Keratinocyte (primary cell): ENCODE measurements at places on chromosomes 2 and 18.
A peak's percentile ranks its signal among the peaks of the same experiment; 100 is the strongest.

- DNase-seq = no peak
Observed at GRCh38 chr2:205524656-205525055, 157.6 kb upstream of the NRP2 start.

DNA sequence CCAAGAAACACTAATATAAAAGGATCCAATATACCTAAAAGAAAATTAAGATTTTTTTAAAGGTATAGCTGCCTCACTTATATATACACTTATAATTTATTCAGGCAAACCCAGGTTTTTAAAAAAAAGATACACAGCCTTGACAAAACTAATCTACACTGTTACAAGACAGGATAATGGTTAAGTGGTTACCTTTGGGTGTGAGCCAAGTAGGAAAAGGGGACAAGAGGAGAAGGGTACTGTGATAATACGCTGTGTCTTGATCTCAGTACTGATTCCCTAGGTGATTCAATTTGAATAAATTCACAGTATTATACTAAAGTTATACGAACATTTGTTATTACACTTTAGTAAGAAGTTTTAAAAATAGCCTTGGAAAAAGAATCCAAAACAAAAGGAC is 30.6 kb downstream of the KLHL41 start:
- DNase-seq = no peak

DNA sequence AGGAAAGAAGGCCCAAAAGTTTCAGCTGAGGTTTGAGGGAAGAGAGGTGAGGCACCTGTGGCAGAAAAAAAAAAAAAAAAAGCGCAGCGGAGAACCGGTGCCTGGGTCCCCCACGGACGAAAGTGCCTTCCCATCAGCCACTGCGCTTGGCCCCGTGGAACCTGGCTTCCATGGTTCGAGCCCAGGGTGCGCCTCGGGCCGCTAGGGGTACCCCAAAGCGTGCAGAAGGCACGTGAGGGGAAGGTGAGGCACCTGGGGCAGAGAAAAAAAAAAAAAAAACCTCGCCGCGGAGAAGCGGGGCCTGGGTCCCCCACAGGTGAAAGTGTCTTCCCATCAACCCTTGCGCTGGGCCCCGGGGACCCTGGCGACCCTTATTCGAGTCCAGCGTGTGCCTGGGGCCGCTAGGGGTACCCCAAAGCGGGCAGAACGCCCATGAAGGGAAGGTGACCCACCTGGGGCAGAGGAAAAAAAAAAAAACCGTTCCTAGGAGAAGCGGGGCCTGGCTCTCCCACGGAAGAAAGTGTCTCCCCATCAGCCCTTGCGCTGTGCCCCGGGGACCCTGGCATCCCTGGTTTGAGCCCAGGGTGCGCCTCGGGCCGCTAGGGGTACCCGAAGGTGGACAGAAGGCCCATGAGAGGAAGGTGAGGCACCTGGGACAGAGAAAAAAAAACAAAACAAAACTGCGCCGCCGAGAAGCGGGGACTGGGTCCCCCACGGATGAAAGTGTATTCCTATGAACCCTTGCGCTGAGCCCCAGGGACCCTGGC is 228.6 kb downstream of the CCDC74A start:
- no peak for DNase-seq

GRCh38 chr2:220181165-220181564 is 553.7 kb downstream of the SLC4A3 start:
- no peak for DNase-seq

DNA sequence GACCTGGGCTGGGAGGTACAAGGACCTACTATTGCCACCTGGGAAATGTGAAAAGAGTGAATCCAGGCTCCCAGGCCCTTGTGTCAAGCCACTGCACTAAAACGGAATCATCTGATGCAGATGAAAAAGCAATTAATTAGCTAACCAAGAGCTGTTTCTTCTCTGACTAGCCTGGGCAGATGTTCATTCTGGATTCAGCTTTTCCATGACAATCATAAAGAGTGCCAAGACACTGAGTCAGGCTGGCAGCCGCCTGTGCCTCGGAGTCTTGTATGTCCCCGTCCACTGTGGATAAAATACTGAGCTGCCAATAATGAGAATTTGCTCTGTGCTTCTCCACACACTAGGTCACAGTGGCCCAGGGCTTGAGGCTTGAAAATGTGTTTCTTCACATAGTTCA is 21.7 kb upstream of the LCLAT1 start:
- DNase-seq = no peak

DNA sequence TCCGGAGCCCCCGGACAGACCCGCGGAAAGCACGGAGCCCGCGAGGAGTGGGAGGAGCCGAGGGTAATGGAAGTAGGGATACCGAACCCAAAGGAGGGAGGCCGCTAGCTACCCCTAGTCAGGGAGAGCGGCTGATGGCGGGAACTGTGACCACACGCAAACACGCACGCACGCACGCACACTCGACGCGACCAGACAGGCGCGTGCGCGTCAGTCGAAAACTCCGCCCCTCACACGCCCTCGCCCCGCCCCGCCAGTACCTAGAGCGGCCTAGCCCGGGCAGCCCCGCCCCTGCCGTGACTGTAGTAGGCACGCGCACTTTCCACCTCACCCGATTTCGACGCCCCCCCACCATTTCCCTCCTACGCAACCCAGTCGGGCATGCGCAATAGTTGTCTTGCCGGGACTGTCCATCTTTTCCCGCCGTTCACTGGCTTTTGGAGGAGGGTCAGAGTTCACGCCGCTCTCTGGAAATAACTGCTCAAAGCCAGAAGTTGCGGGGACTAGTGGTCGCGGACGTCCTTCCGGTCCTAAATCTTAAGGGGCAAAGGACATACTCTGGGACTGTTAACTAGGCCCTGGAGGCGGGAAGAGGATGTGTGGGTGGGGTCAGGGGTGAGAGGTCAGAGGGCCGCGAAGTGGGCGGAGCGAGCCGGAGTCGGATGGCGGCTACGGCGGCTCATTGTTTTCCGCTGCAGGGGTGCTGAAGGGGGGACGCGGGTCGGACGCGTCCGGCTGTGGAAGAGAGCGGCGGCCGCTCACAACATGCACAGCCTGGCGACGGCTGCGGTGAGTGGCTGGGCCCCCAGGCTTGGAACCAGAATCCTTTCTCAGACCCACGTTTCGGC is at the start of the genes CNOT9 and USP37:
Gene CNOT9, plus strand, starts transcription at position 650 of the 848 bp plus-strand sequence. Its CDS starts 116 bp downstream, at position 766.
Gene USP37, minus strand, starts transcription at position 162 of the 848 bp plus-strand sequence. CDS start 9,698 bp downstream, outside the sequence.
- DNase-seq = peak; percentile 79

DNA sequence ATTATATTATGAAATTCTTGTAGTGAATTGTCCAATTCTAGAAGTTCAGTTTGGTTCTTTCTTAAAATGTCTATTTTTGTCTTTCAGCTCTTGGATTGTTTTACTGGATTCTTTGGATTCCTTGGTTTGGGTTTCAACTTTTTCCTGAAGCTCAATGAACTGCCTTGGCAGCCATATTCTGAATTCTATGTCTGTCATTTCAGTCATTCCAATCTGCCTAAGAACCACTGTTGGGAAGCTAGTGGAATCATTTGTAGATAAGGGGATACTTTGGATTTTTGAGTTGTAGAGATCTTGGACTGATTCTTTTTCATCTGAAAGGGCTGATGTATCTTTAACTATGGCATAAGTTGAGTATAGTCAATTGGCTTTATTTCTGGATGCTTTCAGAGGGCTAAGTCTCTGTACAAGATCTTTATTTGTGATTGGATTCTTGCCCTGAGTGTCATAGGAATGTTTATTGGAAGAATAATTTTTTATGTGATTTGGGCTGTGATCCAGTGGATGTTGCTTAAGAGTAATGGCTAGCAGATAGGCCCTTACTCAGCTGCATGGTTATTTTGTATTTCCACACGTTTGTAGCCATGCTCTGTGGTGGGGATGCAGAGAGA is 42.3 kb downstream of the SERPINB7 start:
- no peak for DNase-seq

- DNase-seq = no peak
Observed at GRCh38 chr18:60537074-60537473, 164.5 kb upstream of the MC4R start.

GRCh38 chr18:9380621-9381395 is 46.2 kb downstream of the TWSG1 start:
- no peak for DNase-seq

GRCh38 chr2:60516383-60516811 is 37.1 kb downstream of the BCL11A start:
- no peak for DNase-seq

DNA sequence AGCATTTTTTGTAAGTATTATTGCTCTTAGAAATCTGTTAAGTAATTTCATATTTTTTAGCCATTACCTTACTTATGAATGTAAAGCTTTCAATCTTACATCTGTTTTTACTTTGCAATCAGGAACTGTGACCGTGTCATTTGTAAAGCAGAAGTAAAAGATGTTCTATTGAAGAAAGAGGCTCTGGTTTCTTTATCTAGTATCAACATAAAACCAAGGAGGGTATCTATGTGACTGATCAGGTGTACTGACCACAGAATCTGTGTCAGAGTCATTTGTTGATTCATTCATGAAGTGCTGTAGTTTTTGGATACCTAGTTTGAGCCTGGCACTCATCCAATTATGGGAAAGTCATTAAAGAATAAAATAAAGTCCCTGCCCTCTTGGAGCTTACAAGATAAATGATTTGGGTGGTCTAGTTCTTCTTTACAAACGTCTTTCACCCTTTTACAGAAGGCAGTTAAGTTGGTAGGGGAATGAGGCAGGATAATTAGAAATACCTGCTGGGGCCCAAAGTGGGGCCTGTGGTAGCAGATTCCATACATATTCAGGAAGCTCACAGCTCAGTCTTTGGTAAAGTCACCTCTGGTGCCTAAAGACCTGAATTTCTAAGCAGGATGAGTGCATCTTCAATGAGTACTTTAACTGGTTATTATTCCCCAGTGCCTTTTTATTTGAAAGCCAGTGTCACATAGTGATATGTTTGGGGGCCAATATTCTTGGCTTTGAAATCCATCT is 260.6 kb upstream of the NT5C1B start:
- DNase-seq = no peak

GRCh38 chr18:62637807-62638687 is 77.3 kb upstream of the PHLPP1 start:
- peak; percentile 2 for DNase-seq

GRCh38 chr18:73962256-73962655 is 185.4 kb downstream of the FBXO15 start:
- DNase-seq = no peak

- DNase-seq = no peak
Observed at GRCh38 chr2:23940718-23941620, 706 bp downstream of the UBXN2A start.

DNA sequence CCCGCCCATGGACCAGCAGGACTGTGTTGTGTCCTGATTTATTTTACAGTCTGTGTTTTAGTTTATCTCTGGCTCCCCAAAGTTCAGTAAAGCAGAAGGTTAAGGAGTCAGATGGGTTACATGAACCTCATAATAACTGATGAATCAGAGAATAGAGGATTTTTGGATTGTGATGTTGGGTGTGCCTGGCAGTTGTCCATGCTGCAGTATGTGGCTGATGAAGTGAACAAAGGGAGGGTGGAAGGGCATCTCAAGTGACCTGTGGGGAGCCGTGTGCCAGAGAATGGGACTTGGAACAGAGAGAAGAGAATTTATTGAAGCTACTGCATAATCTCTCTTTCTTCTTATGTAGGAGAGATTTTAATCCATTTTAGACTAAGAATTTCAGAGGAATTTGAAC is 145.5 kb downstream of the MAP4K4 start:
- DNase-seq = no peak

DNA sequence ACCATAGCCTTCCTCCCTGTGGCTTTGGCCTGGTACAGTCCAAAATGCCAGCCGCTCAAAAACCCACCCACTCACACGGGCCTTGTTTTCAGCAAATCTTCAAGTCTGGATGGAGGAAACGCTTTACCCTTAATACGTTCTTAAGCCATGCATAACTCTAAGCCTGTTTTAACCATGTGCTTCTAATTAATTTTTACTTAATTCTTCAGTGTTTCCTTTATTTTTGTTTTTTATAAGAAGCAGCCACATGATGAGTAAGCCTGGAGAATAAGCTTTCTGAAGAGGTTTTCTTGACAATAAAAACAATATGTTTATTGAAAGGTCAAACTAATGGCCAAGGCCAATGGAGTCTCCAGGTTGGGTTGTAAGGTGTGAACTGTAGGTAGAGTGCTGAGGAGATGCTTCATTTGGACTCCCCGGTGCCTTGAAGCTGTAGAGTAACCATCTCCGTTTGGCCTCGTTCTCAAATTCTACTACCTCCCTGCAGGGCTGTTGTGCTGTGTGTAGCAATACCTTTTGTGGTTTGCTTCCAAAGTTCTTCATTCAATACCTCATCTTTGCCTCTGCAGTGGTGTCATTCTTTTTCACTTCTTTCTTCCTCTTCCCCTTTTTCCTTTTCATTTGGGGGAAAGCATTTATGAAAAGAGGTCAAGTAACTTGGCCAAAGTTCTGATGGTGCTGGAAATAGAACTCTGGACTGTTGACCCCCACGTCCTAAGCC is 113.7 kb downstream of the PRKCE start:
- no peak for DNase-seq

DNA sequence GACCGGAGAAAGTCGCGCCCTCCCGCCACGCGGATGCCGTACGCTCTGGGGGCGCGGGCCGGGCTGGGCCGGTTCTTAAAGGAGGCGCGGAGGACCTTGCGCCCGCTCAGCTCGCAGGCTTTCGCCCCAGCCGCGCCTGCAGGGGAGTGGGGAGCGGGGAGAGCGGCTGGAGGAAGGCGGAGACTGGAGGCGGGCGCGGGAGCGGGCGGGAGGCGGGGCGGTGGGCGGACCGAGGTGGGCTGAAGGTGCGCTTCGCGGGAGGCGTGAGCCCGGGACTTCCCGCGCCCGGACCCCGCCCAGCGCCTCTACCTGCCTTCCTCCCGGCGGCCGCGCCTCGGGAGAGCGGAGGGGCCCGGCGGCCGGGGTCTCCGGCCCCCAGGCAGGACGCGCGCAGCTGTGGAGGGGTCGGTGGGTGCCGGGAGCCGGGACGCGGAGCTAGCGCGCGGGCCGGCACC is at the start of gene ADRA2B:
Gene ADRA2B, minus strand, starts transcription at position 148 of the 455 bp plus-strand sequence. CDS start 422 bp downstream, outside the sequence.
- DNase-seq = no peak

DNA sequence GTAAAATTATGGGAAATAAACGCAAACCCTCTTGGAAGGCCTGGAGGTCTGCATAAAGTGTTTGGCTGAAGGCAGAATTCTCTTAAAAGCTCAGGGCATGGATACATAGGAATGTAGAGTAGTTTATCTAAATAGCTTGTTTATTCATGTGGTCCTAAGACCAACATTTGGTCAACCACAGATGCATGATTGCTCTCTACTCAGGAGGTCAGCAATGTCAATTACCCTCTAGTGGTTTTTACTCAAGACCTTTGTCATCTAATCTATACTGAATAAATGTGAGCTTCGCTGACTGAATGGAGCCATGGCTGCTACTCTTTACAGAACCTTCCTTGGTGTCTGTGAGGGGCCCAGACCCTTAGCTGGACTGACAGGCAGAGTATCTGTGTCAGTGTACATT is 139.8 kb downstream of the ATL2 start:
- DNase-seq = no peak

DNA sequence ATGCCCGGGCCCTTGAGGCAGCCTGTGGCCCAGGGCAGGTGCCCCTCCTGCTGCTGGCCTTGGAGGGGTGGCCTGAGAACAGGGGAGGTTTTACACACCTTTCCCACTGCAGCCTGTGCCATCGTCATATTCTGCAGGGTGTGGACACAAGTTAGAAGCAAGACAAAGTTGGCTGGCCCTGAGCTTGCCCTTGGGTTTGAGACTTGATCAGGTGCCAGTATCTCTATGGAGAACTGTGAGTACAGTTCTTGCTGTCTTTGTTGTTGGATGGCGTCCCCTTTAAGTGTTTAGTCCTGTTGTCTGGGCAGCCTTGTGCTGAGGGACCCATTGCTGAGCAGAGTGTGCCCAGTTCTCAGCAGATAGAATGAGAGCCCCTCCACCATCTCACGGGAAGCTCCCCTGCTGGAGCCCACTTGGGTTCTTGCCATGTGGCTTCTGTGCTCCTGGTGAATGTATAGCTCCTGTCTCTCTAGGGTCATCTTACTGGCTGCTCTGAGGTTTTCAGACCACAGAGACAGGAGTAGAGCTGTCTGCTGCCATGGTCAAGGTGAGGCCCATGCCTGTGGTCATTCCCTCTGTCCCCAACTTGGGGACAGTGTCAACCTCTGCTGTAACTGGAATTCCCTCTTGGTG is 115.9 kb downstream of the SH3RF3 start:
- no peak for DNase-seq
